ENCODE measurements at places on chromosomes 7 and 10.

DNA sequence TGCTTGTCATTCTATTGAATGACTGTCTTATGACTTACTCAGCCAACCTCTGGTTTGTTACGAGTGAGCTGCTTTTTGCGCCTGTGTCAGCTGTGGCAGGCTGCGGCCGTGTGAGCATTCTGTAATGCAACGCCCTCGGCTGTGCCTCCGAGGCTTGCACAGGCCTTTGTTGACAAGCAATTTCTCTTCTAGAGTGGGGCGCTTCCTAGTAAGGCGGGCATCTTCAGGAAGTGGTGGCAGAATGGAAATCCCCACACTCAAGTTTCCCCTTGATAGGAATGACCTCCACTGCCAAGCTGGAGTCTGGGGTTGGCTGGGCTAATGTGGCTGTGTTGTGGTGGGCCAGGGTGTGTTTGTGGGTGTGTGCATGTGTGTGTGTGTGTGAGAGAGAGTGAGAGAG is 20.2 kb upstream of the TMEM178B start:
- DNase-seq, result peak; percentile 59

DNA sequence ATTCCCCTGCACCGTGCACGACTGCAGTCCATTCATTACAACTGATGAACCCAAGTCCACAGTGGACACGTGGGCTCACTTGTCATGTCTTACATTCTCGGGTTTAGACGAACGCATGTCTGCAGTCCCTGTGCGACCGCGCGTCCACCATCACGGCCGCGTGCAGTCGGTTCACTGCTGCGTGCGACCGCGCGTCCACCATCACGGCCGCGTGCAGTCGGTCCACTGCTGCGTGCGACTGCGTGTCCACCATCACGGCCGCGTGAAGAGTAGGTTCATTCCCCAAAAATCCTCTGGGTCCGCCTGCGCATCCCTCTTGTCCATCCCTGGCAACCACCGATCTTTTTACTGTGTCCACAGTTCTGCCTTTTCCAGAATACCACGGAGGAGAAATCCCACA is 100.5 kb downstream of the MAD1L1 start:
- no peak for DNase-seq

DNA sequence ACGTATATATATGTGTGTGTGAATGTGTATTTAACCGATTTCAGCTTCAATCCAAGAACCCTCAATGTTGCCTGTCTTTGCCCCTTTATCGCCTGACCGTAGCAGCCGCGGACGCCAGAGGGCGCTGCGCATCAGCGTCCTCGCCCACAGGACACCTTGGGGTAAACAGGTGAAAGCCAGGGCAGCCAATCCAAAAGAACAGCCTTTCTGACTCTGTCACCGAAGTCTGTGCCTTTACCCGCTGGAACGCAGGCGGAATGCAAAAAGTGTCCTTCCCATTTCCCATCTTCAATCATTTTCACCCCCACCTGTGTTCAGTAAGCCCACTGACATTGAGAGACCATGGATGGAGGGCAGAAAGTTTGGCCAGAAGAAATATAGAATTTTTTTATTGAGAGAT is 3.6 kb downstream of the NXPH1 start:
- DNase-seq, result no peak

- no peak for DNase-seq
Measured at GRCh38 chr10:34528320-34528719, 286.8 kb downstream of the PARD3 start.

- DNase-seq, result no peak
Measured at GRCh38 chr10:33661580-33662336, 327.3 kb upstream of the NRP1 start.

DNA sequence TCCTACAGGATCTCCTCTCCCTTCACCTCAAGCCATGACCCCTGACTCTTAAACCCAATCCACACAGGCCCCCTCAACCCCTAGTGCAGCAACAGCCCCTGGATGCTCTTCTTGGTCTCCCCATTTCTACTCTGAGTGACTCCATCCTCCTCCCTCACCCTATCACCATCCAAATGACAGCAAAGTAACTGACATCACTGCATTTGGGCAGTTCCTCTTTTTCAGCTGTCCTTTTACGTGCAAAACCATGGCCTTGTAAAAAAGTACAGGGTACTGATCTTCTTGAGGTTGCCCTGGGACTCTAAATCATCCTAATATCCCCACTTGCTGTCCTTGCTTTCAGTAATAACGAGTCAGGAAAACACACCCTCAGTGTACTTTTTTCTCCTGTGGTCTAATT is 454.9 kb downstream of the ADRA2A start:
- DNase-seq, result no peak

DNA sequence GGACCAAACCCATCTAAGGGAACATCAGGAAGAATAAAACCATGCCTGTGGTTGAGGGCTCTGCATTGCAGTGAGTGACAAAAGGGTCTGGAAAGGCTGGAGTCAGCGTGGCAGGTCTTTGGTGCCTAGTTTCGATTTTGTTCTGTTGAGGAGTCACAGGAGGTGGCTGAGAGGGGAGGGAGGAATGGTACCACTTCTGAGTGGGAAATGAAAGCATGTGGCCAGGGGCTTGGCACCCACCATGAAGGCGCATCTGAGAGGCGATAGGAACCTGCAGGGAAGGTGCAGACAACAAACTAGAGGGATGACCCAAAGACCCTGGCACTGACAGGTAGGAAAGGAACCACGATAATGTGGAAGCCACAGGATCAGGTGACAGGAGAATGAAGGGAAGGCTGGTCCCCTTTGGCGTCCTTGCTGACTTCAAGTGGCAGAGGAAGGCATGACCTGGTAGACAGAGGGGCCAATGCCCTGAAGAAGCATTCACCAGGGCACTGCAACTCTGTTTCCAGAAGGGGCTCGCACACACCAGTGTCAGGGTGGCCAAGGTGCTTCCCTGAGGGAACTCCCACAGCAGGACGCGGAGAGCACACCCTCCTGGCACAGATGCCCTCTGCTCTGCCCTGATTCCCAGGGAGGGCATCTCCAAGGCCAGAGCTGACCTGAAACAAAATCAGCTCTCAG is 41.7 kb downstream of the HIPK2 start:
- no peak for DNase-seq

DNA sequence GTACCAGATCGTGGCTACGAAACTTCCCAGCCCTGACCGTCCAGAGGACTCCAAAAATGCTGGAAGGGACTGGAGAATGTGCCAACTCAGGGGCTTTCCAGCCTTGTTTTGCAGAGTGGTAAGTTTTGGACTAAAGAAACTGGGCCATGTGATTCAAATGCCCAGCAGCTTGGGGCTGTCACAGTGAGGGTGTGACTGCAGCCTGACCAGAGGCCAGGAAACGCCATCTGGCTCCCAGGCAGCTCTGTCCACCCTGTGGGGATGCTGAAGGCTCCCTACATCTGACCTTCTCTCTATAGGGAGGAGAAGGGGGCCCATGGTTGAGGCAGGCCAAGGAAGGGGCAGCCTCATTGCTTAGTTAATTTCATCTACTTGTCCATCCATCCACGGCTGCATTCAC is 61.6 kb upstream of the HMX3 start:
- DNase-seq, result no peak

DNA sequence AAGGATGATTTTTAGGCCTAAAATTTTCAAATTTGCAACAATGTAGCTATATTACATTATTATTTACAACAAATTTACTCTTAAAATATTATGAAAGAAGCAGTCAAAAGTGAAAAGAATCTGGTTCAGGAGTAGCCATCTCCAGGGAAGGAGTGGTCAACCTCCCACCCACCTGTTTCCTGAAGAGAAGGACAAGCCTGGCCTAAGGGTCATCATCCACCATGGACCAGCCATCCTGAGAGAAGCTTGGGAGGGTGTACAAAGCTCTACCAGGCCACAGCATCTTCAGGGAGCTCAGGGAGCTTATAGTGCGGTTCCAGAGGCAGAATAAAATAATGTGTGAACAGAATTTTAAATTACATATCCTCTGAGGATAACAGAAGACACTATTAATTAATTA is 38.1 kb downstream of the COL1A2 start:
- DNase-seq, result no peak

- no peak for DNase-seq
Measured at GRCh38 chr10:57972783-57973182, 294.9 kb downstream of the IPMK start.

- no peak for DNase-seq
Measured at GRCh38 chr7:30926313-30926712, 14.7 kb downstream of the AQP1 start.
